SW480 (cell line): ENCODE measurements at places on chromosomes 11 and 22.

- no peak for DNase-seq
These were observed 44.4 kb upstream of the CLDN5 start for GRCh38 chr22:19568337-19569275.

GRCh38 chr11:36578458-36578857 lies 10.7 kb downstream of the RAG1 start:
- DNase-seq: no peak

DNA sequence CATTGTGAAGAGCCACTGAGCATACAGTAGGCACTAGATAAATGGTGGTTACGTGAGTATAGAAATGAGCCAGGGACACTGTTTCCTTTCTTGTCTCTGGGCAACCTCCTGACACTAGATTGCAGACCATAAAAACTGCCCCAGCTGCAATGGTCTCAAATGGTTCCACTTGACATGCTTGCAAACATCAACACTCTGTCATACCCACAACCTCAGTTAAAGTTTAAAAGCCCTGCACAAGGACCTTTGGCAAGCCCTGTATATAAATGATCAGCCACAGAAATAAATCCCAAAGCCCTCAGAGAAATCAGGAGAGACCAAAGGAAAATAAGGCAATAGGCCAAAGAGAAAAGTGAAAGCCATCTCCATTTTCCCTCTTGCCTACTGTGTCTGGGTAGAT lies 20.7 kb downstream of the PLEKHA7 start:
- no peak for DNase-seq

DNA sequence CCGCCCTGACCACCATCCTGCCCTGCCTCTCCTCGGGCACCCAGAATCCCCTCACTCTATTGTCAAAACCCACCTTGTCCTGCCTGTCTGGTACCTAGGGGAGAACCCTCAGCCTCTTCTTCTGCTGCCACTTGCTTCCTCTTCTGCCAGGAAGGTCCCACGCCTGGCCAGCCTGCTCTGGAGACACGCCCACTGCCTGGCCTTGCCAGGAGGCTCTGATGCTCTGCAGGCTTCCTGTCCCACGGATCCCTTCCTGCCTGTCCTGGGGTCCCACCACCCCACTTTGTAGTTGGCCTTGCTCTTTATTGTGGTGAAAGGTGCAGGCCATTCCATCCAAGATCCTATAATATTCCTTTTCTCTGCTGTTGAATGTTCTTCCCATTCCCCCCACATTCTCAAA lies 63.4 kb downstream of the BMAL1 start:
- no peak for DNase-seq

GRCh38 chr11:62438641-62439040 lies 19.8 kb downstream of the SCGB1A1 start:
- DNase-seq: no peak

- no peak for DNase-seq
These were observed 28.4 kb downstream of the TAB1 start for GRCh38 chr22:39427751-39428596.

DNA sequence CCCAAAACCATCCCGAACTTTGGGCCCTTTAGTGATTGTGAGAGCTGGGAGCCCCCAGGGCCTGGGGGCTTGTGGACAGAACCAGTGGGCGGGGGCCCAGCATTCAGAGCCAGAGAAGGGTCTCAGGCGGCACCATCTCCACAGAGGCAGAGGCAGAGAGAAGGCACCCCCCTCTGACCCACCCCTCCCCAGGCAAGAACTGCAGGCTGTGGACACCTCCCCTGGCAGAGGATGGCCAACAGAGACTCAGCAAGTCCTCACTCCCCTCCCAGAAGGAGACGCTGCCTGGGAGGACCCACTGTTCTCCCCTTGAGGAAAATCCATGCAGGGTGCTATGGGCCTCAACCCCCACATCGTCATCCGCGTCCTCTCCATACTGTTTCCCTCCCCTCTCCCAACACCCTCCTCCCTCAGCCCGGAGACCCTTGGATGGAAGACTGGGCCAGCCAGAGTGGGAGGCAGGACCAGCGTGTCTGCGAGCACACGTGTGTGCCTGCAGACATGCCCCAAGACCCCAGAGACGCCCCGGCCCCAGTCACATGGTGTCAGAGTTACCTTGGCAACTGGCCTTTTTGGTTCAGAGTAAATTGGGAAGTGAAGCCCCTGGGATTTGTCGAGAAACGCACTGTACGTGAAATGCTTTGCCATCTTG lies 42.6 kb downstream of the KCNC1 start:
- no peak for DNase-seq

DNA sequence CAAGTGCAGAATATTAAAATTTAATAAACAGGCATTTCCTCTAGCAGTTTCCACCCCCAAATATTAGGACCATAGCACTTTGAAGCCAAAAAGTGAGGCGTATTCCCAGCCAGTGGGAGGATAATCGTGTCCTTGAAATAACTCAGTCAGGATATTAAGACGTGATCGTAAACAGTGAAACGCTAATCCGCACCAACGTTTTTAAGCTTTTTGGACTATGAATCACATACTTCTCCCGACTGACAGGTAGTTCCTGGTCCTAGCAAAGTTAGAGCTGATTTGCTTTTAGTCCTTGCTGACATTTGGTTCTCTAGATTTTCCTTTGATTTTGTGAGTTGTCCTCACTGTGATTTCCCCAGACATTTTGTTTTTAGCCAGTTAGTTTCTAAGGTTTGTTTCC lies 197.1 kb upstream of the ARHGAP20 start:
- no peak for DNase-seq

DNA sequence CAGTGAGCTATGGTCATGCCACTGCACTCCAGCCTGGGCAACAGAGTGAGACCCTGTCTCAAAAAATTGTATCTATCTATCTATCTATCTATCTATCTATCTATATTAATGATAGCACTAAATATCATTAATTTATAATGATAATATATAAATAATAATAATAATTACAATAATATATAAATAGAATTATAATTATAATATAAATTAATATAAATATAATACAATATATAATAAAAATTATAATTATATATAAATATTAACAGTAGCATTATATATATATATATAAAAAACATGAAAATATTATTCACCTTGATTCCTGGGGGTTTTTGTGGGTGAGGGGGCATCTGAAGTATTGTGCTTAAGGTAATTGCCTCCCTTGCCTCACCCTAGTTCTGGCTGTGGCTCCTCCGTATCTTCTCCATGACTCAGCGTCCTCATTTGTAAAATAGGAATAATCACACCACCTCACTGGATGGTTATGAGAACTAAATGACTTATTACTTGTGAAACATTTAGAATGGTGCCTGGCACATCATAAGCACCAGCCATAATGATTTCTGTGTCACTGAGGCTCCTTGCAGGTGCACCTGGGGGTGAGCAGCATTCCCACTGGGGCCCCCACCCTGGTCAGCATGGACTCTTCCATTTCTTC lies 18.8 kb downstream of the RASD2 start:
- no peak for DNase-seq

DNA sequence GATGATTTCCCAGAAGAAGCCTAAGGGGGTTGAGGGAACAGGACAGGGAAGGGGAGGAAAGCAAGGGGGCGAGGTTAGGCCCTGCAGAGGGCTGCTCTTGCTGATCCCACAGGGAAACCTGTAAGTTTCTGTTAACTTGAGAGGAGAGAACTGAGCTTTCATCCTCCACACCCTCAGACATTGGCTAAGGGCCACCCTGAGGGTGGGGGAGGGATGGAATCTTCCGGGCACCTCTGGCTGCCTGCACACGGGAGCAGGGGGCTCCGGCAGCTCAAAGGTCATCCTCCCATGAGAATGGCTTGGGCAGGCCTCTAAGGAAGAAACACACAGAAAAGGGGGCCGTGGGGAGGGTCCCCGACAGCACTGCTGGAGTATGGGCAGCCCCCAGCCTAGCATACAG lies 108.1 kb downstream of the TSPAN18 start:
- no peak for DNase-seq

GRCh38 chr11:31808721-31809540 lies 2.2 kb downstream of the PAX6 start:
- no peak for DNase-seq

GRCh38 chr11:8676458-8676857 lies 6.0 kb downstream of the TRIM66 start:
- DNase-seq: no peak

GRCh38 chr22:17733466-17733865 lies 40.8 kb downstream of the BID start:
- no peak for DNase-seq

- DNase-seq: no peak
These were observed 32.9 kb downstream of the LRRC32 start for GRCh38 chr11:76637491-76638269.

DNA sequence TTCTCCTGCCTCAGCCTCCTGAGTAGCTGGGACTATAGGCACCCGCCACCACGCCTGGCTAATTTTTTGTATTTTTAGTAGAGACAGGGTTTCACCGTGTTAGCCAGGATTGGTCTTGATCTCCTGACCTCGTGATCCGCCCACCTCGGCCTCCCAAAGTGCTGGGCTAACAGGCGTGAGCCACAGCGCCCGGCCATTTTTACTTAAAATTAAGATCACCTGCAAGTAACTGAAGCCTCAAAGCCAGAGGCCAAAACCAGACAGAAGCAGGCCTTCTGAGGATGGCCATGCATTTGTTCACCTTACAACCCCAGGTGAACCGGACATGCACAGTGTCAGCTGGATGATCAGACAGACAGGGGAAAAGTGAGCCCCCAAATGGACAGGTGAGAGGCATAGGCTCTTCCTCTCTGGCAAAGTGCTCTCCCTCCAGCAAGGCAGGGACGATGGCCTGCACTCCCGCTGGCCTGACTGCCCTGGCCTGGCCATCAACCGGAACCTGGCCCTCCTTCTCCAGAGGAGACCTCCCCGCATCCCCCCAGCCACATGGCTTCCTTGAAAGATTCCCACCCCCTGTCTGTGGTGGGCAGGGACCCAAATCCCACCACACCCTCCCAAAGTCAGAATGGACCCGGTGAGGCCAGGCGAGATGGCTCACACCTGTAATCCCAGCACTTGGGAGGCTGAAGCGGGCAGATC lies 25.9 kb downstream of the APOBEC3H start:
- no peak for DNase-seq

DNA sequence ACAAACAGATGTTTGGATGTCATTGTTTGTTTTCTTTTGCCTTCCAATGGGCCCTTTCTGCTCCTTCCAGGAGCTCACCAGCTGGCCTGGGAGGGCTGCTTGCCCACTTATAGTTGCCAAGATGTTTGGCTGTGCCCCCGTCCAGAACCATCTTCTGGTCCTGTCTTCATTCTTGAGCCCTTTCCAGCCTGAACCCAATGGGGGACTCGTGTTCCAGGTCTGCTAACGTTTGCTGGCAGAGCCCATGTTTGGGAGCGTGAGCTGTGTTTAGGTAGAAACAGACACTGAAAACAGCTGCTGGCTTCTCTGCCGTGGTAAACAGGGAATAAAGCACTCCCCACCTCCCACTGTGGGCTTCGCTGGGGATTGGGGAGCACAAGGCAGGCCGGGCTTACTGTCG lies 83.2 kb upstream of the SYT13 start:
- DNase-seq: no peak

DNA sequence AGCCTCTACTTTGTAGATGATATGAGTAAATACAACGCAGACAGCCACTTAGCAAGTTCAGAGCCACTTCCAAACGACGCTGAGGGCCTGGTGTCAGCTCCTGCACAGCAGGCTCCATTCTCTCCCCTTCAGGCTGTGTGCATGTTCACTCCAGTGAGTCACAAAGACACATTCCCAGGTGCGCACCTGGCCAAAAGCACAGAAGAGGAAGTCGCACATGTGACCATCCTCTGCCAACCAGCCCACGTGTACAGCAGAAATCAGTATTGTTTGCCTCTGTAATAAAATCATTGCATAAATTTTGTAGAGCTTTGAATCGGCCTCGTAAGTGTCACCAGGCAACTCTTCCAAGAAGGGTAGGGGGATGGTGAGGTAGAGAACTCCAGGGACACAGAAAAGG lies 19.5 kb upstream of the TPH1 start:
- no peak for DNase-seq

GRCh38 chr11:16184588-16184987 lies 171.8 kb downstream of the SOX6 start:
- DNase-seq: peak; percentile 43

DNA sequence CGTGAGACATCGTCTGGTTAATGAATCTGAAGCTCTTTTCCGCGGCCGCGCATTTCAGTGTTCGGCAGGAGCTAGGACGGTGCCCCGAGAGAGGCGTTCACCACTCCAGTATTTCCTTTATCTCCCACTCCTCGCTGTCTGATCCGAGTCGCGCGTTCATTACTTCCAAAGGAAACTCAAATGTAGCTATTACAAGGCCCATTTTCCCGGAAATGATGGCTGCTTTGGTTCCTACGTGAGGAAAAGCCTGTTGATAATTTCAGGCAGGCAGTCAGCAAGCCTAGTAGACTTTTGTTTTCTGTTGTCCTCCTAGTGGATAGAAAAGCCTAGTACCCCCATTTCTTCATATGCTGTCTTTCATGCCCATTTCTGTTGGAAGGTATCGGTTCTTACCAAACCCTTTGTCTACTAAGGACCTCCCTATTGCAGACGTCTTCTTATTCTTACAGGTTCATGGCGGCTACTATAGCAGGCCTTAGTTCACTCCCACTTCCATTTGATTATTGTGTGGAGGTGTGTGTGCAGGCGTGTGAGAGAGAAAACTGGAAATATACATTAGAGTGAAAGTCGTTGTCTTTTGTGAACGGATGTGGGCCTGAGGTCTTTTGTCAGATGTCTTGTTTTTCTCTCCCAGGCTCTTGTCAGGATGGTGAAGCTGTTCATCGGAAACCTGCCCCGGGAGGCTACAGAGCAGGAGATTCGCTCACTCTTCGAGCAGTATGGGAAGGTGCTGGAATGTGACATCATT lies 737 bp downstream of the RBM4 start:
- DNase-seq: peak; percentile 33

DNA sequence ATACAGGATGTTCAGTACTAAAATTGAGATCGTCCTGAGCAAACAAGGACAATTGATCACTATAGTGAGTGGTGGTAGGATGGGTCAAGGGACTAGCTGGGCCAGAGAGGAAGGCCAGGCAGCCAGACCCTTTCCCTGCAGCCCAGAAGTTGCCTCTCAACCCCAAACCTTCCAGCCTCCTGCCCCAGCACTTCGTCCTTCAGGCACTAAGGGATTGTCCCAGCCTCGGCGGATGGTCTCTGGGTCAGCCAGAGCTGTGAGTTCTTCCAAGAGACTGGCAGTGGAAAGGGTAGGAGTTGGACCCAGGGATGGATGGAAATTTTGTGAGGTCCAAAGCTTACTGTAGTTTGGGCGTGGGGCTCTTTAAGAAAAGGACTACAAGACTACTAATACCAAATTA lies 3.6 kb upstream of the LMO1 start:
- no peak for DNase-seq

DNA sequence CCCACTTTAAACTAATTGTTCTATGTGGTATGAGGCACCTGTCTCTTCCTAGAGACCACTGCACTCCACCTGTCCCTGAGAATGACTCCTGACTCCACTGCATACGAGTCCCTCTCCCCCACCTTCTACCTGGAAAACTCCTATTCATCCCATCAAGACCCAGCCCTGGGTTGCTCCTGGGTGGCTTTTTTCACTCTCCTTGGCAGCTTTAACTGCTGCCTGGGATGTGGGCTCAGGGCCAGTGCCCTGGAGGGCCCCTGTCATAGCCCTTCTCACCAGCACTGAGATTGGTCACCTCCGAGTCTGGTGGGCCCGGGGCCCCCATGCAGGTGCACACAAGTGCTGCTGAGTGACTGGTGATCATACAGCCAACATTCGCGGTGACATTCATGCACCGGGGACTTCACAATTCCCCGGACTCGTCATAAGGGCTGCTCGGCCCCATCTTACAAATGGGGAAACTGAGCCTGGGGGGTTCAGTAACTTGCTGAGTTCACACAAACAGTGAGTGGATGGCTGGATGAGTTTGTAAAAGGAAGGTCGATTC lies 25.9 kb upstream of the TOLLIP start:
- DNase-seq: no peak

GRCh38 chr11:38315151-38315550 lies 1717.1 kb upstream of the RAG2 start:
- no peak for DNase-seq

- no peak for DNase-seq
These were observed 115.3 kb downstream of the TRIM29 start for GRCh38 chr11:120022617-120023016.
